ENCODE measurements at places on chromosomes 12 and 14.

DNA sequence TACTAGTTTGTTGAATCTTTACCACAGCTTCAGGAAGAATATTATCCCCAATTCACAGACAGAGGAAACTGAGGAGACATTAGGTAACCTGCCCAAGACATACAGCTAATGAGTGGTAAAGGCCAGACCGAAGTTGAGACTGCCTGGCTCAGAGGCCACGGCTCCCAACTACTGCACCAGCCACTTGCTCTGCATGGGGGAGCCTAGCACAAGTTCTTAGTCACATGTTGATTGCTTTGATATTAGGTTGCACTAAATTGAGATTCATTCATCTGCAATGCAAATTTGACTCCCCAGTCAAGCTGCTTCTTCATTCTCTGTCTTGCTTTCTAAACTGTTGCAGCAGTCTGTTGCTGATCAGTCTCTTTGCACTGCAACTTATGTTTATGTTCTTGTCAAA, 25.9 kb upstream of the POLR3B start:
- DNase-seq = no peak

DNA sequence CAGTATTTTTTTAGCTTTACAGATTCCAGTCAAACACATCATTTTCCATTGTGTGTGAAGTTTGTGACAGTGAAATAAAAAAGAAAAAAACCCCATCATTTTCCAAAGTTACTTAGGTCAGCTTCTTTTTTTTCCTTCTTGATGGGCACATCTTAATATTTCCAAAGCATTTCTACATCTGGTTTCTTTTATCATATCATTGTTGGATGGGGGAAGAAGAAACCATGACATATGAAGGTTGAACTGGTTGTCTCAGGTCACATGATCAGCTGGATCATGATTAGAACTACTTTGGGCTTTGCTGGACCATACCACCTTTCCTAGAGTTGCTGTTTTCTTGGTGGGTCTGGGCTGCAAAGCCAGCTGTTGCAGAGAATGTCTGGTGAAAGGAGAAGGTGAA, 59.8 kb downstream of the FOS start:
- DNase-seq = no peak

- no peak for DNase-seq
Observed at GRCh38 chr14:63322472-63322871, 3.7 kb upstream of the GPHB5 start.

DNA sequence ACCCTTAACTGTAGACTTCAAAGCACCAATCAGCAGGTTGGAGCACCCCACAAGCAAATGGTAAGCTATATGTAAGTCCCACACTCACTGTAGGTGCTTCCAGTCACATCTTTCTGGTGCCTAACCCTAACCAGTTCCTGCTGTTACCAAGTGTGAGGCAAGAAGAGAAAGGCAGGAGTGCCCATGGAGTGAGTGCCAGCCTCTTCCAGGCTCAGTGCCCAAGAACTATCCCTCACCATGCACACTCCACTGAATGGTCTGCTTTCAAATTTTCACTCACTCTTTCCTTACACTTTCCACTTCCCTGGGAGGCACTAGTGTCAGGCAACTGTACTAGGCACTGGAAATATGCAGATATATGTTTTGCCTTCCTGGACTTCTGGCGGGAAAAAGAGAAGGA, 62.2 kb upstream of the ZDHHC17 start:
- no peak for DNase-seq

DNA sequence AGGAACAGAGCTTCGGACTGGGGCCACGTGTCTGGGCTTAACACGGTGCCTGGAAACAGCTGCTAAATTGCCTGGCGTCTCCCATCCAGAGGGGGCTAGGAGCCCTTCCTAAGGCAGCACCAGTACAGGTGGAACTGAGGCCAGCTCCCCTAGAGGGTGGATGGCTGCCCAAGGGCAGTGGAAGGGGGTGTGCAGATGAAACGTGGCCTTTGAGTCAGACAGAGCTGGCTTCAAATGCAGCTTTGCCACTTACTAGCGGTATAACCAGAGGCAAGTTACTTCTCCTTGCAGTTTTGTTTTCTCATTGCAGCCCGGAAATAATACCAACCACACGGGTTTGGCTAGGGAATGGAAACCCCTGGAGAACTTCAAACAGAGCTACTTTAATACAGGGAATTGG, 59.3 kb upstream of the SLC24A4 start:
- DNase-seq = peak; percentile 27

- DNase-seq = no peak
Observed at GRCh38 chr14:99342204-99342603, 70.2 kb upstream of the BCL11B start.

DNA sequence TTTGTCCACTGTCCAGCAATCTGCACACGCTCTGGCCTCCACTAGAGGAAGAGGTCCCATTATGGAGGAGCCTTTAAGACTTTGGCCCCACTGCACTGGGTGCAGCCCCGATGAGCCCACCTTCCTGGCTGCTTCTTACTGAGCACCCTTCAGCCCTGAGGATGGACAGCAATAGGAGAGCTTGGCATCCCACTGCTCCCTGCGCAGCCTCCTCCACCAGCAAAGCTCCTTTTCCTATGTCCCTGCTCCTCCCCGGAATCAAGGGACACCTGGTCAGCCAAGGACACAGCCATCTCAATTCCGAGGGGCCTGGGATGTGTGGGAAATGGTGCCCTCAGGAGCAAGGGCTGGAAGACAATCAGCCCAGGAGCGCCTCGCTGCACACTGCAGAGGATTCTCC, 94.7 kb downstream of the GCH1 start:
- no peak for DNase-seq

DNA sequence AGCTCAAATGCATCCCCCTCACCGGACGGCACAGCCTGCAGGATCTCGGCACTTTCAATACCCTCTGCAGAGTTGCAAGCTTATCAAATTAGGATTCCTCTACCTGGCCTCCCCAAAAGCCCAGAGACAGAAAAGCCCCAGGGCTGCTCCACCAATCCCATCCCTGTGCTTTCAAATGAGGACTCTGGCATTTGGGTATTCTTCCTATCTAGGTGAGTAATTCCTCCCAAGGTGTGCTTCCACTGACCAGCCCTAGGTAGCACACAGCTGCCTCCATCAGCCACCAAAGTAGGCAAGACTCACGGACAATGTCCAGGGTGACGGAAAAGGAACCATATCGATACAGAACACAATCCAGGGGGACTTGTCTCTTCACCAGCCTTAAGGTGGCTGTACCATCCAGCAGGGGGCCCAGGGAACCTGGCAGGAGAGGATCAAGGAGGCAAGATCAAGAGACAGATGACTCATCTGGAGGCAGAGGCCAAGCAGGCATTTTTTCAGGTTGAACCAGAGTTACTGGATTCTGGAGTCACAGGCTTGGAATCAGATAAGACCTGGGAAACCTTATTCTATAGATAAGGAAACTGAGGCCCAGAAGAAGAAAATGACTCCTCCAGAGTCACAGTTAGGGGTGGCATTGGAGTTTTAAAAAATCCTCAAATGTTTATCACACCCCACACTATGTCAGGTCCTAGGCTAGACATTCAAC, 9.9 kb downstream of the PMEL start:
- DNase-seq = peak; percentile 95

DNA sequence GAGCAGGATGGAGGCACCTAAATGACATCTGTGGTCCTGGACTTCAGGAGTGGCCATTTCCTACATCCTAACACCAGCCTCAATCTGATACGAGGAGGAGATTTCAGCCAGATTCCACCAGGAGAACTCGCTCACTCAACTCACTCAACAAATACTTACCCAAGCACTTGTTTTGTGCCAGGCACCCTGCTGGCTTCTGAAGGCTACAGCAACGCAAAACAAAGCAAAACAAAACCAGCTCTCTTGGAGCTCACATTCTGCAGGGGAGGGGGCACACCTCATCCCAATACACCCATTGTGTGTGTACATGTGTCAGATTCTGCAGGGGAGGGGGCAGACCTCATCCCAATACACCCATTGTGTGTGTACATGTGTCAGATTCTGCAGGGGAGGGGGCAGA, 144.8 kb downstream of the PIWIL1 start:
- DNase-seq = no peak

DNA sequence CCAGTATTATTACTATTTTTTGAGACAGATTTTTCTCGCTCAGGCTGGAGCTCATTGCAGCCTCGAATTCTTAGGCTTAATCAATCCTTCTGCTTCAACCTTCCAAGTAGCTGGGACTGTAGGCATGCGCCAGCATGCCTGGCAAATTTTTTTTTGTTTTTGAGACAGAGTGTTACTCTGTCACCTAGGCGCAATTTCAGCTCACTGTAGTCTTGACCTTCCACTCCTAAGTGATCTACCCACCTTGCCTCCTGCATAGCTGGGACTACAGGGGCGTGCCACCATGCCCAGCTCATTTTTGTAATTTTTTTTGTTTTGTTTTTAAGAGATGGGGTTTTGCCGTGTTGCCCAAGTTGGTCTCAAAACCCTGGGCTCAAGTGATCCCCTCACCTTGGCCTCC, 15.2 kb downstream of the ERC1 start:
- DNase-seq = peak; percentile 53

- DNase-seq = no peak
Observed at GRCh38 chr12:132282950-132283771, 46.2 kb downstream of the GALNT9 start.

- no peak for DNase-seq
Observed at GRCh38 chr14:58709949-58710348, 72.2 kb downstream of the DACT1 start.

- DNase-seq = peak; percentile 80
Observed at GRCh38 chr14:23327947-23328744, 6.9 kb downstream of the PABPN1 start.

DNA sequence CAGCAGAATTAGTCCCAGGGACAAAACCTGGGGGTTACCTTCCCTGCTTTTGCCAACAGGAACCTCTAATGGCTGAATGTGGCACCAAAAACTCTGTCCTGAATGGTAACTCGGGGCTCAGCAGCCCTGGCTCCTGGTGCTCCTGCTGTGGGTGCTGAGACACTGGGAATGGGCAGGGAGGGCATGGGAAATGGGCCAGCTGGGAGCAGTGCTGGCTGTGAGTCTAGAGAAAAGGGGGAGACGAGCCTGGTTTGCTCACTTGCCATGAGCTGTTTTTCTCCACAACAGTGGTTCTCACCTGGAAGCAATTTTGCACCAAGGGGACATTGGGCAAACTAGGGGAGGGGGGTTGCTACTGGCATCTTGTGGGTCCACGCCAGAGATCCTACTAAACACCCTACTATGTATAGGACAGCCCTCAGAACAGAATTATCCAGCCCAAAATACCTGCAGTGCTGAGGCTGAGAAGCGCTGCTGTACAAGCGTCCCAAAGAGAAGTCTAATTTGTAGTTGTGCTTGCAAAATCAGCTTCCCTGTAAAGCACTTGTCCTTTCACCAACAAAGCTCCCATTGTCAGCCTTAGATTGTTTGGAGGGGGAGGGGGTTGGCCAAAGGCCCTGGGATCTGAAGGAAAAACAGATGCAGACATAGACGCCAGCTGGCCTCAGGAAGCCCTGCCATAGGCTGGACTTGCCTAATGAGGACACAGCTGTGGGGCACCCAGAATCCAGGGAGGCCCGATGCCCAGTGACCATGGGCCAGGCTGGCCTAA, 3.6 kb downstream of the LRRC74A start:
- DNase-seq = no peak

GRCh38 chr12:55624056-55624455, 12.6 kb upstream of the OR10P1 start:
- peak; percentile 81 for DNase-seq

GRCh38 chr12:109302358-109302757, 6.7 kb downstream of the FOXN4 start:
- DNase-seq = no peak

DNA sequence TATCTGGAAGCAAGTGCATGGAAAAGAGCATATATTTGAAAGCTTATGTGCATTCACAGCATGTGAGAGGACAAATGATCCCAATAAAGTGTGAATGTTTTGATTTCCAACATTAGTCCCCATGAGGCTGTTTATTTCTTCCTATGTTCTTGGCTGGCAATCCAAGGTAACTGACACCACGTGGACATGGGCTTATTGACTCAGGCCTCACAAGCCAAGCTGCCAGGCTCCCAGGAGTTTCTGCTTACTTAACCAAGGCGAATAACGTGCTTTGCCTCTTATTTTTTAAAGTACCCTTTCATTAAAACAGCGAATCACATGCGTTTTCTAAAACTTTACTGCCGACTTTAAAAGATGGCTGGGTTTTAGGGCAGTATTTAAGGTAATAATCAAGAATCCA, 441.7 kb downstream of the FUT8 start:
- no peak for DNase-seq
